Stimulated activated CD4-positive, alpha-beta T cell treated with anti-CD3 and anti-CD28 coated beads, Interleukin-1b, Interleukin-23, amount 100 ng/mL, for 4 hours (primary cell): ENCODE measurements at places on chromosomes 12 and 14.
A peak's percentile ranks its signal among the peaks of the same experiment; 100 is the strongest.

GRCh38 chr12:50924439-50925341 lies 27.7 kb upstream of the HIGD1C start:
- DNase-seq = peak; percentile 8

DNA sequence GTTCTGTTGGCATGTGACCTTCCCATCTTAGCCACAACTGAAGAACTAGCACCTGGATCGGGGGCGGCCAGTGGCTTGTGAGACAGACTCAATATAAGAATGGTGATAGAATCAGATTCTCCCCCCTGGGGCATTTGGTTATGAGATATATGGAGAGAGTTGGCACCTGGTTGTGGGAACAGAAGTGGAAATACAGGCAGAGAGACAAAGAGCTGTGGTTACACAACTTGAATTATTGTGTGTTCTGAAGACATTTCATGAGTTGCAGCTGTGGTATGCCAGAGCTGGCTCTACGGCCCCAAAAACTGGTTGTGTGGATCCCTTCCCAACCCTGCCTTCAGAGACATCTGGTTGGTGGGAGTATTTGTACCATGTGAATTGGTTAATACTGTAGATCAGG lies 2.9 kb upstream of the MSRB3 start:
- DNase-seq = no peak

DNA sequence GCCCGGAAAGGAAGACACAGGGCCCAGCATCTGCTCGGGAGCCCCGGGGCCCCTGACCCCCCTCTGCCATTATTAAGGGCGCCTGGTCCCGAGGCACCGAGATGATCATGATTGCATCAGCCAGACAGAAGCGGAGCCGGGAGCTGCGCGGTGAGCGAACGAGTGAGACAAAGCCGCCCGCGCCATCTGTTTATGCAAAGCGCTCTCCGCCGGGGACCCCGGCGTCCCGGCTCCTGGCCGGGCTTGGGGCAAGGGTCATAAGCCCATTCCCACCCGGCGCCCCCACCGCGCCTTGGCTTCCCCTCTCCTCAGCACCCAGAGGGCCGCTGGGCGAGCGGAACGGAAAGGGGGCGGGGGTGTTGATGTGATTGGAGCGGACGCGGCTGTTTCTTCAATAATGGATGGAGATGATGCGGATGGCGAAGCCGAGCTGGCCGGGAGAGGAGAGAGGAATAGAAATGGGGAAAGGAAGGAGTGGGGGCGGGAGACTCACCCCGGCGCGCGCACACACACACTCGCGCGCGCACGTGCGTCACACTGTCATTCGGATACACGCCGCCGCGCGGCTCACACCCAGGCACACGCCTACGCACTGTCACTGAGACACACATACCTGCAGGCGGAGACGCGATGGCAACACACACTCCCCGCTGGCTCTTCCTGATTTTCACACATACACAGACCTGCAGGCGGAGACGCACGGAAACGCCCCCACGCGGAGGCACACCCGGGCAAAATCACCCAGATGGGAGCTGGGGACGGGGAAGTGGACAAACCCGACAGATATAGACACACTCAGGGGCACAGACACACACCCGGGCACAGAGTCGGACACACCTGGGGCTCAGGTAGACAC lies 10.7 kb downstream of the STAC3 start:
- DNase-seq = peak; percentile 79

GRCh38 chr14:53743371-53743770 lies 213.3 kb downstream of the BMP4 start:
- DNase-seq = no peak

GRCh38 chr14:74542056-74542685 lies 48.6 kb downstream of the ISCA2 start:
- no peak for DNase-seq

- DNase-seq = no peak
These were observed 17.2 kb upstream of the KRT83 start for GRCh38 chr12:52338241-52338960.

DNA sequence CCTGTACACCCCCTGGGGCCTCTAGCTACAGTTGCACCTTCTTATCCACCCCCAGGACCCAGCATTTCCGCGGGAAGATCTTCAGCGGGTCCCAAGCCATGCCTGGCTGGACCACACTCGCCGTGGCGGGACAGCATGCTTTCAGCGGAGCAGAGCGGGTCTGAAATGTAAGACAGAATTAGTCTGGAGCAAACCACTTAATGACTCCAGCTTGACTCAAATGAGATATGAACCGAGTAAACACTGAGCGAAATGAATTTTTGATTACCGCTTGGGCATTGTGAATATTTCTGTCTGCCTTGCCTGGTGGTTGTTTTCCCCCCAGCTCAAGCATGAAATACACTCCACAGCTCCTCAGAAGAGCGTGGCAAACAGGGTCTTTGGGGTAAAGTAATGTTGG lies 60.8 kb downstream of the SLC24A4 start:
- no peak for DNase-seq

DNA sequence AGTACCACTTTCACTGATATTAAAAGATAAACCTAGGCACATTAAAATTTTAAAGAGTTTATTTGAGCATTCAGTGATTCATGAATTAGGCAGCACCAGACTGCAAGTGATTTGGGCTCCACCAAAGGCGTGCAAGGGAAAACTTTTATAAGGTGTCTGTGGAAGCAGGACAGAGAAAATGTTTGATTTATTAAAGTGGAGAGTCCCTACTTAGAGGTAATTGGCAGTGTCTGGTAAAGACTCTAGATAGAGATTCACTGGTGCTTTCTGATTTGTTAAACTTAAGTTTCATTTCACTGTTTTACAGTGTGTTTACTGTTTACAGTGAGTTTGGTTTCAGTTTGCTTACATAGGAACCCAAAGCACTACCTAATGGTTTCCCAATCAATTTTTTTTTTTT lies 72.8 kb downstream of the ANKS1B start:
- no peak for DNase-seq

- DNase-seq = no peak
These were observed 24.5 kb downstream of the GNPTAB start for GRCh38 chr12:101806265-101806664.

DNA sequence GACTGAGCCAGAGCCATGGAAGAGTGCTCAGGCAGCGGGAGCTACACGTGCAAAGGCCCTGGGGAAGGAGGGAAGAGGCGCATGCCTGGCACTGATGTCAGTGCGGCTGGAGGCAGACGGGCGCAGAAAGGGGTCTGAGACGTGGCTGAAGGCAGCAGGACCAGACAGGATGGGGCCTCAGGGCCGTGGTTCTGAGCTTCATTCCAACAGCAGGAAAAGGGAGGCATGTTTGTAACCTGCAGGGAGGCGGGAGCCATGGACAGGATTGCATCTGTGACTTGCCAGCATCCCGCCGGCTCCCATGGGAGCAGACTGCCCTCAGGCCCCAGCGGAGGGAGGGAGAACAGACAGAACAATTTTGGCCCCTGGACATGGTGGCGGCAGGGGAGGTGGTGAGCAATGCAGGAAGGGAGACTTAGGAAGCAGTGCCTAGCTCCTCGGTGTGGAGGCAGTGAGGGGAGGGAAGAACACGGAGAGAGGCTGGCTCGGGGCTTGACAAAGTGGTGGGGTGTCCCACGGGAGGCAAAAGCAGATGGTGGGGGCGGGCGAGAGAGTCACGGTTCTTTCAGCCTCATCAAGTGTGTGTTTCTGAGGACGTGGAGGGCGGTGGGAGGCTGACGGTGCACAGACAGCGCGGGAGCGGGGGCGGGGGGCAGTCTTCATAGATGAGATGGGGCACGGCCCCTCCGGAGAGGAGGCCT lies 33.3 kb upstream of the INF2 start:
- no peak for DNase-seq

- DNase-seq = no peak
These were observed 165.5 kb upstream of the CCND2 start for GRCh38 chr12:4107911-4108697.

- DNase-seq = no peak
These were observed 120.0 kb downstream of the OTOGL start for GRCh38 chr12:80219345-80219744.

DNA sequence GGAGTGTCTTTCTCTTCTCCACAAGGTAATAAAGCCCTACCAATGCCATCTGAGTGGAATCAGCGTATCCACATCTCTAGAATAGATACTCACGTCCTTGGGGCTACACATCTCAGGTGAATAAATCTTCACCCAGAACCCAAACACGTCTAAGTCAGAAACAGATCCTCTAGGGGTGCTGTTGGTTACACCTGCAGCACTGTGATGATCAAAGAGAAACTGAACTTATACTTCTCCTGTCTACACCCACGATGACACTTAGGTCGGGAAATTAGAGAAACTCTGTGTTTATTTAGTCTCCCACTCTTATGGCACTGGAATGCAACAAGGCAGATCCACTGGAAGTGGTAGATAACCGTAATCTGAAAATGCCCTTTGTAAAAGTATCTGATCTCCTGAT lies 46.2 kb downstream of the WIF1 start:
- no peak for DNase-seq

DNA sequence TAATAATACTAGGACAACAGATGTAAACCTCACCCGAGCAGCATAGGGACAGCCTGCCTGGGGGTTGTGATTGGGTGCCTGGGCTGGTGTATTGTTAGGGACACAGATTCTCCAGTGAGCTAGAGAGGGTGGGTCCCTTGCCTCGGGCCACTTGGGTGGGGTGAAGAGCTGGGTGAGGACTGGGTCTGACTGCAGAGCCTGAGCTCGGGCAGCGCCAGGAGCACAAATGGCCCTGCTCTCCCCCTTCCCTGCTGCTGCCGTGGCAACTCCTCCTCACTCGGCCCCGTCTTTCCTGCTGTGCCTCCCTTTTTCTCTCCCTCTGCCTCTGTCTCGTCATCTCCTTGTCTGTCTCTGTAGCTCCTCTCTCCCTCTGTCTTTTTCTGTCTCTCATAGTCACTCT lies 115.4 kb downstream of the GLT1D1 start:
- DNase-seq = no peak

DNA sequence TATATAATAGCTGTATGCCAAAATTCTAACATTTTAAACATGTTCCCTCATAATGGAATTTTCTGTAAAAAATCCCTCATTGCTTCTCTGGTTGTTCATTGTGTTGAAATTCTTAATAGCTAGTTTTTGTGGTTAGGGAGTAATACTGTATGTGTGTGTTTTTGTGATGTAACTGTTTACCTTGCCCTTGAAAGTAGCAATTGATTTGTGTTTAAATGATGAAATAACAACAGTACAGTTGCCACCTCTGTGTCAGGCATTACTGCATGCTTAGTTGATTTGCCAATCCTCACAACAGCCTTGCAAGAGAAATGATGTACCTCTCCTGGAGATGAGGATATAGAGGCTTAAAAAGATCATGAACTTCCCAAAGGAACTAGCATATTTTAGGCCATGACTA lies 94.9 kb downstream of the DAAM1 start:
- no peak for DNase-seq

GRCh38 chr12:110039085-110039807 lies 9.1 kb downstream of the C12orf76 start:
- DNase-seq = peak; percentile 16

DNA sequence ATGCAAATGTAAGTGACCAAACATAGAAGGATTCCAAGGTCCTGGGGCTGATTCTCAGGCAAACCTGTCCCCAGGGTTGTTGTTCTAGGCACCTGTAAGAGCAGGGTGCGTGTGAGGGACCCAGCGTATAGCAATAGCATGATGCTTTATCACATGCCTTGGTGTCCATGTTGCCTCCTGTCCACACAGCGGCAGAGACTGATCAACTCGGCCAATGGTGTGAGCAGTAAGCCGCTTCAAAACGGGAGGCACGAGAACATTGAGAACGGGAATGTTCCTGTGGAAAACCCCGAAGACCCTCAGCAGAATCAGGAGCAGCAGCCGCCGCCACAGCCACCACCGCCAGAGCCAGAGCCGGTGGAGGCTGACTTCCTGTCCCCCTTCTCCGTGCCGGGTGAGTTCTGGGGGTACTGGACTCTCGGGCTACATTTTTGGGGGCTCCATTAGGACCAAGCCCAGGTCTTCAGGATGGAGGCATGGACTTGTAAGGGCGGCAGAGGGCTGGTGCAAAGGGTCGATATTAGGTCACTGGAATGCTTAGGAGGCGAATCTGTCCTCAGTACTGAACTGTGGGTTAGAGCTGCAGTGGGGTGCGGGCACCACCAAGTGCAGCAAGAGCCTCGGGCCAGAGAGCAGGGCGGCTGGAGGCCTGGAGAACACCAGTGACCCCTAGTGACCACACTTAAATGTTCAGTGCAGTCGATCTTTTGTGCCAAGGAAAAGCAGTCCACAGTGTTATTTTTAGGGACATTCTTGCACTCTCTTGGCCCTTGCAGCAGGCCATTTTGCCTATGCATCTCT lies 57.2 kb upstream of the RIN3 start:
- no peak for DNase-seq

- no peak for DNase-seq
These were observed 283.4 kb upstream of the TMTC1 start for GRCh38 chr12:30067146-30067545.

GRCh38 chr12:89051065-89051677 lies 301.1 kb downstream of the DUSP6 start:
- peak; percentile 15 for DNase-seq

- DNase-seq = no peak
These were observed 21.1 kb downstream of the IFNG start for GRCh38 chr12:68138480-68138879.

DNA sequence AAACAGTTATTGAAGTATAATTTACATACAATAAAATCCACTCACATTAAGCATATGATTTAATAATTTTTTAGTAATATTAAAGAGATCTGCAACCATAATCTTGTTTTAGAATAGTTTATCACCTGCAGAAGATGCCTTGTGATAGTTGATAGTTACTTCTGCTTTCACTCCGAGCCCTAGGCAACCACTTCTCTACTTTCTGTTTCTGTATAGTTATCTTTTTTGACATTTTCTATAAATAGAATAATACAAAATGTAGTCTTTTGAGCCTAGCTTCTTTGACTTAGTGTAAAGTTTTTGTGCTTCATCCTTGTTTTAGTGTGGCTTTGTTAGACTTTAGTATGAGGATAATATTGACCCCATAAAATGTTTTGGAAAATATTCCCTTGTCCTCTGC lies 111.0 kb downstream of the MNAT1 start:
- no peak for DNase-seq

DNA sequence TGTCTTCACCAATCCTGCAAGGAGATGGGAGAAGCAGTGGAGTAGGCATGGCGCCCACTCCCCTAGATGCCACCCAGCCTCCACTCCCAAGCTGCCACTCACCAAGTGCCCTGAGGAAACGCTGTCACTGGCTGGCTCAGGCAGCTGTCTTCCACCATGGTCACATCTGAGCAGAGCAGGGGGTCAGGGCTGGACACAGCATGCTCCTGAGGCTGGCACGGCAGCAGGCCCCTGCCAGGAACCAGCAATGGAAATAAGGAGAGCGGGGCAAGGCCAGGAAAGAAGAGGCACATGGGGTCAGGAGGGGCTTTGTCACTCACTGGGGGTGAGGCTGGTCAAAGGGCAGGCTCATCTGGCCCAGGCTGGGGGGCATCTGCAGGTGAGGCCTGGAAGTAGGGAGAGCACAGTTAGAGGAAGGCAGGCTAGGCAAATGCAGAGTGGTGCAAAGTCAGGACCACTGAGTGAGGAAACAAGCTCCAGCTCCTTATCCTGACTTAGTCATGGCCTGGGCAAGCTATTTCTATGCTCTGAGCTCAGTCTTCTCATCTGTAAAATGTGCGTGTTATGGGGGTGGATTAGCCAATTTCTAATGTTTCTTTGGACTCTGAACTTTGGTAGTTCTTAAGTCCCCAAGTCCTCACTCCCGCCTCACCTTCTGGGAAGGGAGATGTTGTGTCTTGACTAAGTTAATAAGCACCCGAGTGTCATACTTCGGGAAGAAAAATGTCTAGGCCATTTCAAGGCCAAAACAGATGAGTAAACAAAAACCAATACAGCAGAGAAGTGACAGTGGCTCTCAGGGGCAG lies 8.0 kb downstream of the NAB2 start:
- DNase-seq = no peak
